Cortex of kidney (tissue), 1 donor: ENCODE measurements at places on chromosomes 13 and 19.

DNA sequence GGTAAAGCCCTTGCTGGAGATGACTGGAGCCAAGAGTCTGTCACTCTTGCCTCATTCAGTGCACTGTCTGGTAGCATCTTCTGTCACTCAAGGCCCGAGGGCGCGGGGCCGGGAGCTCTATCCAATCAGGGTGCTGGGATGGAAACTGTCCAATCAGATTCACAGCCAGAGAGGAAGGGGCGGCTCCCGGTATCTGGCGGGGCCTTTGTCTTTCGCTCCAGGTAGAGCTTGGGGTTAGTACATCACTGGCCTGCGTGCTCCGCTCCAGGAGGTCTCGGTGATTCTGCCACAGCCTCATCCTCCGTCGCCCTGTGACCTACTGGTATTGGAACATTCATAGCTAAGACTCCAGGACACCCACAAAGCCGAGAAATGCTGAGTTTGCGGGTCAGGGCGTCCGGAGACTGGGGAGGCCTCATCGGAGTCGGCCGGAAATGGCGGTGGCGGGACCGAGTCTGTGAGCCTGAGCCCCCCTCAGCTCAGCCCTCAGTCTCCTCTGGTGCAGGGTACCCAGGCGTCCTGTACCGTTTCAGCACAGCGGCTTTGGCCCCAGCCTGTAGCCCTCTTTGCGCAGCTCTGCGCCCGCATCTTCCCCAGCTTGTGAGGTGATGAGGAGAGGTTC is 20.6 kb upstream of the ZNF430 start:
- DNase-seq: no peak

DNA sequence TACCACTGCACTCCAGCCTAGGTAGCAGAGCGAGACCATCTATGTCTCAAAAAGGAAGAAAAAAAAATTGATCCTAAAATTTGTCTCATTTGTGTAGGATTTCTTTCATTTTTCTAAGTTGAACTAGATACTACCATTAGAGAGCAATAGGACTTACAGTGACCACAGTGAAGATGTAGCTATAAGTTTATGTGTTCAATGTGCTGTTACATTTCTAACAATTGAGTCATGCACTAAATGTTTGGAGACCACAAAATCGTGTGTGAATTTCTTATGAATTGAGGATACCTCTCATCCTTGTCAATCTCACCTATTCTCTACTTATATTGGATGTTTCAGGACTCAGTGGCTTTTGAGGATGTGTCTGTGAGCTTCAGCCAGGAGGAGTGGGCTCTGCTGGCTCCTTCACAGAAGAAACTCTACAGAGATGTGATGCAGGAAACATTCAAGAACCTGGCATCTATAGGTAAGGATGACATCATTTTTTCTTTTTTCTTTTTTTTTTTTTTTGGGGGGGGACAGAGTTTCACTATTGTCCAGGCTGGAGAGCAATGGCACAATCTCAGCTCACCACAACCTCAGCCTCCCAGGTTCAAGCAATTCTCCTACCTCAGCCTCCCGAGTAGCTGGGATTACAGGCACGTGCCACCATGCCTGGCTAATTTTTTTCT is 12.8 kb downstream of the ZNF791 start:
- DNase-seq: no peak

DNA sequence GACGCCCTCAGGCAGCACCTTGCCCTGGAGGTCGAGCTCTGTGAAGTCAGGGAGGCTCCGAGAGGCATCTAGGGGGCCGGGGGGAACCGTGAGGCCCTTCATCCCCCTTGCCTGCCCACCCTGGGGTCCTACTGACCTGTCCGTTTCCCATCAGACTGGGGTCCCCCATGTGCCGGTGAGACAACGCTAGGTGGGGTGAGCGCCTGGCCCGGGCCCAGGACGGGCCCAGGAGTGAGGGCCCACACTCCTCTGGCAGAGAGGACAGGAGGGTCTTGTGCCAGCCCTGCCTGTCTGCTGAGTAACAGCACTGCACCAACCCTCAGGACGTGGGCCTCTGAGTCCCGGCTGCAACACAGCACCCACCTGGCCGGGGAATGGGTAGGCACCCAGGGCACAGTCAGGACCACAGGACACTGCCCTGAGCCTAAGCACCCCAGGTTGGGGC is 14.4 kb downstream of the DCAF15 start:
- DNase-seq: no peak

DNA sequence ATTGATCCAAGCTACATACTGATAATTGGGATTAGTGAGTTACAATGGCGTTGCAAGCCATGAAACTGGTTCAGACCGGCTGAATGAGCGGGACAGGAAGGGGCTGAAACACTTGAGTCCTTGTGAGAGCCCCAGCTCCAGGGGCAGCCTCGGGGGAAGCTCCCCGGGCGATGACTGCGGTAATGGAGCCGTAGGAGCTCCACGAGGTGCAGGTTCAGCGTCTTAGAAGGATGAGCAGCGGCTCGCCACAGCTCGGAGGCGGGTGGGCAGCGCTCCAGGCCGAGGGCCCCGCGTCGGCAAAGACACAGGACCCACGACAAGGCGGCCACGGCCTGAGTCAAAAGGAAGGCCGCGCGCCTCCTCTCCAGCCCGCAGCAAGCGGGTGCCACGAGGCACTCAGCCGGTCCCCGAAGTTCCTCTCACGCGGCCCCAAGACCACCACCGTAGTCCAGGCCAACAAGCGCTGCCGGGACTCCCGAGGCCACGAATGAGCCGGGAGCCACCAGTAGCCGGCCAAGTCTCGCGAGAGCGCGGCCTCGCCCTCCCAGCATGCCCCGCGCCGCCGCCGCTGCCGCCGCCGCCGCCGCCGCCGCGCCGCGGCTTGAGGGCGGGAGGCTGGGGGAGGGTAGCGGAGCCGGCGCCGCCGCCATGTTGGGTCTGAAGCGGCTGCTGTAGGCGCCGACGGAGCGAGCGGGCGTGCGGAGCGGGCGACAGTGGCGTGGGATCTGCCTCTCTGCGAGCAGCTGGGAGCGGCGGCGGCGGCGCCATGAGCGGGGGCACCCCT is at the start of gene LSM14A:
Gene LSM14A (plus strand): TSS at position 628 of the 784 bp plus-strand sequence. CDS start 139 bp downstream, at position 767.
- peak; percentile 63 for DNase-seq

DNA sequence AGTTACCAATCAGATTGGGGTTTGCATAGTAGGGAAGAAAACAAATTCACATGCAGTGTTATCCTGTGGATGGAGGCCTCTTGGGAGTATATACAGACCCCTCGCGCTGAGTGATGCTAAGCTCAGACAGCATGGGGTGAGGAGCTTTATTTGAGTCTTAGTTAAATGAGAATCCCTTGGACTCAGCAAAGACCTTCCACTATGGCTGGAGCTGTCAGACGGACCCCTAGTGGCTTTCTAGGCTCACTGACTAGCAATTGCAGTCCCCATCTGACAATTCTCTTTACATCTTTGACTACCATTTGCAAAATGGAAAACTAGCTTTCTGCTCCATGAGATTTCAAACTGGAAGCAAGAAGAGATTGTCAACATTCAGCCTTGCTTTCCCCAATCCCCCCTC is 90.4 kb downstream of the STOML3 start:
- no peak for DNase-seq

DNA sequence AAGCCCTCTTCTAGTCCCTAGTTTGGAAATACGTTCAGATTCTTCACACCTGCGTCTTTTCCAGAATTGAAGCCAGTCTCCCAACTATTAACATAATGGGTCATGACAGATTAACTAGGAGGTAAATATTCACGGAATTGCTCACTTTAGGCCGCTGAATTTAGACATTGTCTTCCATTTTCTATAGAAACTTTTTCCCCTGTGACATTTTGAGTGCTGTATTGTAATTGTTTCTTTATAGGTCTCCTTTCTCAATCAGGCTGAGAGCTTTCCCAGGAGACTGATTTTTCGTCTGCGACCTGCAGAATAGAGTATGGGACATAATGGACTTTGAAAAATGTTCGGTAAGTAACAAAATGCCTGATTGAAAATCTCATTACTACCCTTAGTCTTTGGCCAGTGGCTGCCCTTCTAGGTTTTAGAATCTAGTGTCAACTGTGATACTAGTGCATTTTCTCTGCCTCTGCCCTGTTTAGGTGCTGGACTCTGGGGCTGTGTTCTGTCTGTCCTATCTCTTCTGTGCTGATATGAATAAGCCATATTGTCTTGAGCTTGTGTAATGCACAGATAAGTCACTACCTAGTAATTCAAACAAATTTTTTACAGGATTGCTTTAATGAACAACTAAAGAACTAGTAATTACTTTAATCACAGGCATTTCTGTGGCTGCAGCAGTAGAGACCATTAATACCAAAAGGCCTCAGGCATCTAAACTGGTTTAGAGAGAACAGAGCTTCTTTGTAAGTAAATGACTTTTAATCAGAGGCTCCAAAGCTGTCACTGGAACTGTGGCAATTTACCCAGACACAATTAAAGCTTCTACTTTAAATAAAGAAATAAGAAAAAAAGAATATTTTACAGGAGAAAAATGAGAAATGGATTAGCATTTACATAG is 122.4 kb upstream of the FREM2 start:
- no peak for DNase-seq

DNA sequence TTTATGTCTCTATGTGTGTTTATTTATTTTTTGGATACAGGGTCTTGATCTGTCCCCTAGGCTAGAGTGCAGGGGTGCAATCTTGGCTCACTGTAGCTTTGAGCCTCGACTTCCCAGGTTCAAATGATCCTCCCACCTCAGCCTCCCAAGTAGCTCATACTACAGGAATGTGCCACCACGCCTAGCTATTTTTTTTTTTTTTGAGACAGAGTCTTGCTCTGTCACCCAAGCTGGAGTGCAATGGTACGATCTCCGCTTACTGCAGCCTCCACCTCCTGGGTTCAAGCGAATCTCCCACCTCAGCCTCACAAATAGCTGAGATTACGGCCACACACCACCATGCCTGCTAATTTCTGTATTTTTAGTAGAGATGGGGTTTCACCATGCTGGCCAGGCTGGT is 5.0 kb upstream of the ANGPTL4 start:
- no peak for DNase-seq

DNA sequence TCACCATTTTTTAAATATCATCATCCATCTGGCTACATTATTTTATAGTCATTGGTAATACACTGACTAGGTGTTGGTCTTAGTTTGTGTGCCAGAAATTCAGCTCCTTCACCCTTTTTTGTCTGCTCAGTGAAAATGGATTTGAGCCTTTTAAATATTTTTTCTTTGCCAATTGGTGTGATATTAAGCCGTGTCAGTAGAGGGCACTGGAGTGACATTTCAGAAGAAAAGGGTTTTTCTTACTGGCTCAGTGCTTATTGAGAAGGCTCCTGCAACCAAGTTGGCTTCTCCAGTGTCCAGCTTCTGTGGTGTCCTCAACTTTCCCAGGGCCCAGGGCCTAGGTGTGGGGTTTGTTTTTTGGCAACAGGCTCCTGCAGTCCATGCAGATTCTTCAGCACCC is 546.6 kb downstream of the DACH1 start:
- DNase-seq: no peak

- no peak for DNase-seq
These were observed 81.5 kb downstream of the ATP11A start for GRCh38 chr13:112771139-112771876.

GRCh38 chr13:113425941-113426590 is 27.2 kb downstream of the ADPRHL1 start:
- no peak for DNase-seq

- no peak for DNase-seq
These were observed 5.6 kb upstream of the URI1 start for GRCh38 chr19:29936409-29936808.

GRCh38 chr19:47020132-47020805 is 632 bp downstream of the NPAS1 start:
- no peak for DNase-seq

GRCh38 chr19:46791944-46792343 is 3.5 kb upstream of the SLC1A5 start:
- DNase-seq: no peak

DNA sequence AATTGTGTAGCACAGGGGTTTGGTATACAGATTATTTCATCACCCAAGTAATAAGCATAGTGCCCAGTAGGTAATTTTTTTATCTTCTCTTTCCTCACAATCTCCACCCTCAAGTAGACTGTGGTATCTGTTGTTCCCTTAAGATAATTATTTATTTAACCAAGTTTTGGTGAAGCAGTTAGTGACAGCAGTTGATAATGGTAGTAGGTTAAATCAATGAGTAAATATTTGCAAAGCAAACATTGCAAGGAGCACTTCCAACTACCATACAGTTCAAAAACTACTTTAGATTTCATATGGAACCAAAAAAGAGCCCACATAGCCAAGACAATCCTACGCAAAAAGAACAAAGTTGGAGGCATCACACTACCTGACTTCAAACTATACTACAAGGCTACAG is 291.8 kb downstream of the KCTD12 start:
- no peak for DNase-seq

GRCh38 chr19:3404324-3405260 is 38.2 kb downstream of the NFIC start:
- no peak for DNase-seq
